Sciatic nerve (tissue), 2 donors: ENCODE measurements at places on chromosomes 6 and 20.

DNA sequence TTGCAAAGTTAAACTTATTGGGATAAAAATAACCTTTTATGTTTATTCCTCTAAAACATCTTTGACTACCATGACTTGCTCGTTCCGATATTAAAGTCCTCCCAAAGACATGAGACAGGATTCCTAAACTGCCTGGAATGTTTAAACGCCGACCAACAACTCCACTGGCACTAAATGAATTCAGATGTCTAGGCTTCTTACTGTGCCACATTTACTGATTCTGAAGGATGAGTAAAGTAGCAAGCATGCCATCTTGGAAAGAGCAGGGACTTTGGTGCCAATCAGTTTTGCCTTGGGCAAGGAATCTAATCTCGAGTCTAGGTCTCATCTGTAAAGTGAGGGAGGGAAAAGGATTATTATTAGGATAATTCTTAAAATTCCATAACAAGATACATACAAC is 25.3 kb downstream of the MBOAT1 start:
- no peak for DNase-seq

DNA sequence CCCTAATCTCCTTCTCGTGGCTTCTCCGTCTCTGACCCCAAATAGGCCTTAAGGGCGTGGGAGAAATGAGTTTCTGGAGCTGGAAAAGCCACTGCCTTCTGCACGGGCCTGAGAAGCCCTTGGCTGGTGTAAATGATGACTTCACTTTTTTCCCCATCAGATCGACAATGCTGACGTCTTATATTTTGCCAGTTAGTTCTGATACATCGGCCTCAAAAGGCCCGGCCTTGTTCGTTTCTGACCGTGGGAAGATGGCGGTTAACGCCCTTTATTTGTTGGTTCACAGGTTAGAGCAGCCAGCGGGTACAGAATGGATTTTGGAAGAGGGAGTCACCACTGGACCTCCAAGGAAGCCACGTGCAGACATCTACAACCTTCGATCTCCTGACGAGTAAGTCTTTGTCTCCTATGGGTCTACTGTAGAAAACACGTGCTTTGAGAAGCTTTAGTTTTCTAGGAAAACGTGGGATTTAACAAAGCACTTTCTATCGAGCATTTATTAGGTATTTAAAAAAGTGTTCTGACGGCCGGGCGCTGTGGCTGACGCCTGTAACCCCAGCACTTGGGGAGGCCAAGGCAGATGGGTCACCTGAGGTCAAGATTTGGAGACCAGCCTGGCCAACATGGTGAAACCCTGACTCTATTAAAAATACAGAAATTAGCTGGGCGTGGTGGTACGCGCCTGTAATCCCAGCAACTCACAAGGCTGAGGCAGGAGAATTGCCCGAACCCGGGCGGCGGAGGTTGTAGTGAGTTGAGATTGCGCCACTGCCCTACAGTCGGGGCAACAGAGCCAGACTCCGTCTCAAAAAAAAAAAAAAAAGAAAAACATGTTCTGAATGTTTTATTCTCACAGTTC is 1.2 kb upstream of the ZNFX1 start:
- DNase-seq, result no peak

GRCh38 chr6:87102151-87102621 is 7.3 kb upstream of the CGA start:
- DNase-seq, result no peak

- DNase-seq, result no peak
Observed at GRCh38 chr20:33411242-33411641, 9.9 kb upstream of the CDK5RAP1 start.

DNA sequence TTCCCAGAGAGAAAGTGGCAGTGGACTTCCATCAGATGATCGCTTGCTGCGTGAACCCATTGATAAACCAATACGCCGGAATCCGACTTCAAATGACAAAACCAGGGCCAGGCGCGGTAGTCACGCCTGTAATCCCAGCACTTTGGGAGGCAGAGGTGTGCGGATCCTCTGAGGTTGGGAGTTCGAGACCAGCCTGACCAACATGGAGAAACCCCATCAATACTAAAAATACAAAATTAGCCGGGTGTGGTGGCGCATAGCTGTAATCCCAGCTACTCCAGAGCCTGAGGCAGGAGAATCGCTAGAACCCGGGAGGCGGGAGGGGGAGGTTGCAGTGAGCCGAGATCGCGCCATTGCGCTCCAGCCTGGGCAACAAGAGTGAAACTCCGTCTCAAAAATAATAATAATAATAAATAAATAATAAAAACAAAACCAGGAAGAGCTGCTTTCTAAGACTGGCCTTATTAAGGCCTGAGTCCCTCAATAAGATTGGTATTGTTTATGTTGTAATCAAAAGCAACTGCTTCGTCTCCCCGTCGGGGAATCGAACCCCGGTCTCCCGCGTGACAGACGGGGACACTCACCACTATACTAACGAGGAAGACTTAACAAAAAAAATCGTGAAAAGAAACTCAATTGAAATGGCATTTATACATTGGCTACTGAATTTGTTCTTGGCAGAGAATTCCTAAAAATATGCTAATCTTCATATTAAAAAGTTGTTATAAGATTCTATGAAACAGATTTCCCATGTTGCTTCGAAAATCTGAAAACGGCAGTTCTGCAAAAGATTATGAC is 110.2 kb upstream of the ZNF184 start:
- no peak for DNase-seq

GRCh38 chr20:60057866-60058807 is 99.9 kb downstream of the CDH26 start:
- DNase-seq, result no peak
